ENCODE measurements at places on chromosomes 7 and 10. TPM values are rescaled to one million over a fixed set of nuclear protein-coding genes. Genes with fewer than 3 reads are reported as not detected.

DNA sequence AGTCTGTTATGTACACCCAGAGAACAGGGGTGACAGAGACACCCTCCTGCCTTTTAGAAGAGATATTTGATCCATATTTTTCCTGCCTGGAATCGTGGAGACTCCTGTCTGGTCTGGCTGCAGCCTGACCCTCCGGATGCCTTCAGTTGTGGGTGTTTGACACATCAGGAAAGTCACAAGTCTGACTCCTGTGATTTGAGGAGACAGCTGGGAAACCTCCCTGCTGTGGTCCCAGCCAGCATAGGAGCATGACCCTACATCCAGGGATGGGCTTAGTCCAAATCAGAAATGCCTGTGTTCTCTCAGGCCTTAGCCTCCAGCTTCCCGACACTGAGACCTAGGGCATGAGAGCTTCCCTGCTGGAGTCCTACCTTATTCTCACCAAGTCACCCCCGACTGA, 43.4 kb downstream of the GOT1 start:
- DNase-seq, result no peak

The KLF14 gene
- 0.86 TPM for total RNA-seq

The CTAGE6 gene
- total RNA-seq, result not detected

DNA sequence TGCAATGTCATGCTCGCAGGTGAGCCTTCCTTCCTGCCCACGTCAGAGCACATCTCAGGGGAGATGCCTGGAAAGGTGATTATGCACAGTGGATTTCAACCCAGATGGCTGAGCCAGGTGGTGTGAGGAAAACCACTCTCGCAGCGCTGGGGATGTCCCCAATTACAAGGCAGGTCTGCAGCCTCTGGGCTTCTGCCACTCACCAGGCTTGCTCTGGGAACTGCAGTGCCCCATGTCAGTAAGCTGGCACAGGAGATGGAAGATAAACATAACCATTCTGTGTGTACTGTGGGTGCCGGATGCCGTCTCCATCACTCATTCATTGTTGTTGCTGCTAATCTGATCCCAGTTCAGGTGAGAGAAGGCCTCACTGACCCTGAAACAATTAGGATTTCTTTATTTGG, 222.9 kb upstream of the PITRM1 start:
- no peak for DNase-seq
